ENCODE measurements at places on chromosomes 2 and 18.

DNA sequence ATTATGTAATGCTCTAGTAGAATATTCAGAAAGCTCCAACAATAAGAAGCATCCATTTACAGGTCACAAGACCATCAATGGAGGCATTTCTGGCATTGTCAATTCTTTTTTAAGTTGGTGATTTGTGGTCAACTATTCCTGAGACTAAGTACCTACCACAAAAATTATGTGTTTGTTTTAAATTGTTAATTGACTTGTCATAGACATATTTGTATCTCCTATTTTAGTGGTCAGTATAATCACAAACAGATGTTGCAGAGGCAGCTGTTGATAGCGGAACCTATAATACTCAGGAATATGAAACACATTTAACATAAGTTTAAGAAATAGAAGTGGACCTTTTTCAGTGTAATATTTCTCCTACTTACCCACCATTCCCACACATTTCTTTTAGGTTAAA, 430.1 kb downstream of the CCDC85A start:
- no peak for DNase-seq

DNA sequence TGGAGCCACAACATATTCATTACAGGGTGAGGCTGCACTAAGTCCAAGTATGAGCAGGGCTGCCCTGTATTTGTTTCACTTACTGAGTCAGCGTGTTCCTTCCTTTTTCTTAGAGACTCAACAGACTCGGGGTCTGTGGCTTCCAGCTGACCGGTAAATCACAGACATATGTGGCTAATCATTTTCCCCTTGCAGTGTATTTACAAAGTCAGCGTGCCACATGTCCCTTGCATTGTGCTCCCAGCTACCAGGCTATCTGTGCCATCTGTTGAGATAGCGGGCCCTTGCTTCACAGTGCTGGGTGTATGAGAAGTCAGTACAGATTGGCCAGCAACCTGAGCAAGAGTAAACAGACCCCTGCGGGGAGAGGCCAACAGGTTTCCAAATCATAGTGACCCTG, 254.3 kb downstream of the LRRTM1 start:
- no peak for DNase-seq

- no peak for DNase-seq
These were observed 12.0 kb downstream of the ANKRD44 start for GRCh38 chr2:197298609-197299008.

DNA sequence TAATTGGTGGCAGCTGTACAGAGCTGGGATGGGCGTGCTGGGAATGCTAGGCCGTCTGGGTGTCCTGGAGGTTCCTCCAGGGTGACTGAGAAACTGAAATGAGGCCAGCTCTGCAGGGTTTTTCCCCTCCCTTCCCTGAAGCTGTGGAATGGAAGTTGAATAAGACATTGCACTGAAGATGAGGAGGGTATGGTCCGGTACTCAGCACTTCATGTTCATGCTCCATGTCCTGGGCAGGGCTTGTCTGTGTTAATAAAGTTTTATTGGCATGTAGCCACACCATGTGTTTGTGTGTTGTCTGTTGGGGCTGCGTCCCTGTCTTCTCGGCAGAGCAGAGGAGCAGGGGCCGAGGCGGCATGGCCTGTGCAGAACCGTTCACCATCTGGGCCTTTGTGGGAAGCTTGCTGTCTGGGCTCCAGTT, 154.0 kb downstream of the LDLRAD4 start:
- no peak for DNase-seq

DNA sequence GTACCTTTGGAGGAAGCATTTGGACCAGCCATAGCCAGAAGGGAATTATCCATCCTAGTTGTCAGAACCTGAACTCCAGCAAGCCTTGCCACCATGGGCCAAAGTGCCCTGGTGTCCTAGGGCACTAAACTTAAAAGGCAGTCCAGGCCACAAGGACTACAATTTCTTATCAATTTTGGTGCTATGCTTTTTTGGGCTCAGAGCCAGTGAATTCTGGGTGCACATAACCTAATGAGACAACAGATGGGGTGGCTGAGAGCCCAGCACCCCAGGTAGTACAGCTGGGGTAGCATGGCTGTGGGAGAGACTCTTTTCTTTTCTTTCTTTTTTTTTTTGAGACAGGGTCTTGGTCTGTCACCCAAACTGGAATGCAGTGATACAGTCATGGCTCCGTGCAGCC, 14.4 kb upstream of the RANBP2 start:
- no peak for DNase-seq

DNA sequence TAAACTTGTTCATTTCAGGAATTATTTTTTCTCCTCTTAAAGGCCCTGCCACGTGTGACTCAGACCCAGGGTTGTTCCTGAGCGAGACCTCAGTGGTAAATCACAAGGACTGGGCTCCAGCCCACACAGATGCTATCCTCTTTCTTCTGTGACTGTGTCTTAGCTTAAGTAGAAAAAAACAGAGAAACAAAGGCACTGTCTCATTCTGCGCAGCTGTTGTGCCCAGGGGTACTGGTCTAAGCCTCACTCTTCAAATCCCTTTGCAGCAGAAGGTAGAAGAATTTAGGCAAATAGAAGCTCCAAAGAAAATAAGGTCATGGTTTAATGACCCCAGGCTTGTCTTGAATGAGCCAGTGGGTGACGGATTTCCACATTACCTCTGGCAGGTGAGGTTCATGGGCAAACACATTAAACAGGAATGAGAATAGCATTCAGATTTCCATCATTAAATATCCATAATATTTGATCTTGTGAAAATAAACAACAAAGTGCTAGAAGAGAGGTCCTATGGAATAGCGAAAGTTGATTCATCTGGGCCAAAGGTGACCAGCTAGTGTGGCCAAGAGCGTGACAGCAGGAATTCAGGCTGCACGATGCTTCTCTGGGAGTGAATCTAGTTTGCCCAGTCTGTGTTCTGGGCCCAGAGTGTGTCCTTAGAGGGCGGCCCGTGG, 63.3 kb downstream of the LIPG start:
- no peak for DNase-seq

DNA sequence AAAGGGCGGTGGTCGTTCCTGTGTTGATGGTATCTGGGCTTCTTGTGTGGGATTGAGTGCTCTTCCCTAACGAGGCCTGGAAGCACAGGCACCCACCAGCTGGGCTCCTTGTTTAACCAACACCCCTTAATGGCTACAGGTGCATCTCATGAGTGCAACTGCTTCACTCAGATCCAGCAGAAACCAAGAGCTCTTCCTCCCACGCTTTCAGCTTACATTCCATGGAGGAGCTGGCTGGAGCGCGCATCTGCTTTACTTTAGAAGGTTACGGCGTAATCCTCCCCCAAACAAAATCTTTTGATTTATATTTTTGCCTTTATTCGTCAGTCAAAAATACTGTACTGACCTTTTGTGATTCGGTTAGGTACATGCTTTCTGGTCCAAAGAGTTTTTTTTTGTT, 174.7 kb downstream of the LTBP1 start:
- DNase-seq: no peak

DNA sequence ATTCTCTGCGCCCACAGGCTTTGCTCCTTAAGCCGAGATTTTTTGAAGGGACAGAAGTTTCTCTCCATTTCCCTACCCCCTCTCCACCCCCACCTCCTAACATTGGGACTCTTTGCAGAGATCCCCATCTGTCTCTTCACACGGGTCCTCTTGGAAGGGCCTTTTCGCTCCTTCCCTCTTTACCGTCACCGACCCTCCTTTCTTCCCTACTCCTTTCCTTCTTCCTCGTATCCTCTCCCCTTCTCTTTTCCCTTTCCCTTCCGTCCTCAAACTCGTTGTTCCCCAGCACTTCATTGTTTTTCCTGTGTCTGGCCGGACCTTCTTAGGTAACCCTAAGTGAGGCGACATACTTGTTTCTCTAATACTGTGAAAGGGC, 660 bp downstream of the COPS7B start:
- DNase-seq: no peak

DNA sequence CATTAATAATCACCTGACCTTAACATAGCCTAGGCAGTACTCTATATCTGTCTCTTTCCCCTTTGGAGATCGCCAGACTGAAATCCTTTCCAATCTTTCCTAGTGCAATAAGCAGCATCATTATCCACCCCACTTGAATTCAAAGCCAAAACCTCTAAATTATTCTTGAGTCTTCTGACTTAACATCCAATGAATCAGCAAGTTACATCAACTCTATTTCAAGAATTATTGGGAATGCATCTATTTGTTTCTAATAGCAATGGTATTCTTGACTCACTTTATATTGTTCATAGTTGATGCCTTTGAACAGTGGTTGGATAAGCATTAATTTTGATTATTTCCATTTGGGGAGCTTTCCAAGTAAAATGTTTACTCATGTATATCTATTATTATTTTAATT, 144.8 kb downstream of the ZNF804A start:
- no peak for DNase-seq

DNA sequence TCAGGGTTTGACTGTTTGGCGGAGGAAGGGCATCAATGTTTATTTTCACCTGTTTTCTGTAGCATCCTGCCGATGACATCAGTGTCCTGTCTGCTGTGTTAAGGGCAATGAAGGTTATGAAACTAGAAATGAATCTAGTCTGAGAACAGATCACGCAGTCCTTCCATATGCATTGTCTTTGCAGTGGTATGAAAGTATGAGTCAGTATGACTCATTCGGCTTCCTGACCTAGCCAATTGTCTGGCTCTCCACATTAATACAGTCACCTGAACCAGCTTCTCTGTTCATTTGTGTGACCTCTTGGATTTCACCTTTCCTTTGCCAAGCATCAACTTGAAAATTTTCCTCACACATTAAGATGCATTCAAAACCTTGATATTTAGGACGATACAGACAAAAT, 353.8 kb downstream of the RND3 start:
- DNase-seq: no peak

- no peak for DNase-seq
These were observed 90.0 kb downstream of the TRIB2 start for GRCh38 chr2:12806549-12807242.

GRCh38 chr18:22451796-22452195, 34.1 kb upstream of the CTAGE1 start:
- no peak for DNase-seq

DNA sequence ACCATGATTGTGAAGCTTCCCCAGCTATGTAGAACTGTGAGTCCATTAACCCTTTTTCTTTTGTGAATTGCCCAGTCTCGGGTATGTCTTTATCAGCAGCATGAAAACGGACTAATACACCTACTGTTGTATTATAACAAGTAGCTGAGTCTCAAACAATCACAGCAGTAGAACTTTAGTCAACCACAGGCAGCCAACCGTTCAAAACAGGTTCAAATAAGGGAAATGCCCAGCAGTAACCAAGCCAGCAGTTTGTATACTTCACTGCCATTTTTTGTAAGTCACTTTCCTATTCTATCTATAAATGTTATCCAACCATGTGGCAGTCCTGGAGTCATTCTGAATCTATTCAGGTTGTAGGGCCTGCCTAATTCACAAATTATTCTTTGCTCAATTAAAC, 1560.6 kb upstream of the SLC39A10 start:
- no peak for DNase-seq

DNA sequence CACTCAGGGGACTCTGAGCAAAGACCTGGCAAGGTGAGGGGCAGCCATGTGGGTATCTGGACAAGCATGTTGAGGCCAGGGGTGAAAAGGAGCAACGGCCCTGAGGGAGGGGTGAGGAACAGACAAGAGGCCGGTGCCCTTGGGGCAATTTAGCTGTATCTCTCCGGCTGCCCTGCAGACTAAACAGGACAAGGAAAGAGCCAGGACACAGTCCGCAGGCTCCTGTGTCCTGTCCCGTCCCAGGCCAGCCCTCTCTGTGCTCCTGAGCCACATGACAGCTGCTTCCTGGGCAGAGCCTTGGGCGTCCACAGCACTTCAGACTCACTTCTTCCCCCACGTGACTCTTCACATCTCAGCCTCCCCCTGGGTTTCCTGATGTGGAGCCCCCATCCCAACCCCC, 206.1 kb downstream of the KLHL29 start:
- no peak for DNase-seq

- DNase-seq: no peak
These were observed 585 bp upstream of the ANAPC1 start for GRCh38 chr2:111884592-111884964.

DNA sequence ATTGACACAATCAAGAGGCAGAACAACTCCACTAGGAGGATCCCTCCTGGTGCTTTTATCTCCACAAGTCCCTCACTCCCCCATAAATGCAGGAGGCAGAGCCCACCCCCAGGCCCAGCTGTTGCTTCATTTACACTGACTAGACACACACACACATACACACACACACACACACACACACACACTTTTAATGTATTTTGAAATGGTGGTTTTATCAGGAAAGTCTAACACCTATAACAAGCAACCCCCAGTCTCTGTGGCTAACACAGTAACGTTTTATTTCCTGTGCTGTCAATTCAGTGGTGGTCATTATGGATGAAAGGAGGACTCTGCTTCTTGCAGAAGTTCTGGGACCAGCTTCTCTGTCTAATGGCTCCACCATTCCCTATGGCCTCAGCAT, 125.4 kb upstream of the FOSL2 start:
- DNase-seq: no peak

- no peak for DNase-seq
These were observed 254.0 kb downstream of the CALCRL start for GRCh38 chr2:187194049-187194448.

- no peak for DNase-seq
These were observed 101.5 kb upstream of the HS6ST1 start for GRCh38 chr2:128420131-128420530.

DNA sequence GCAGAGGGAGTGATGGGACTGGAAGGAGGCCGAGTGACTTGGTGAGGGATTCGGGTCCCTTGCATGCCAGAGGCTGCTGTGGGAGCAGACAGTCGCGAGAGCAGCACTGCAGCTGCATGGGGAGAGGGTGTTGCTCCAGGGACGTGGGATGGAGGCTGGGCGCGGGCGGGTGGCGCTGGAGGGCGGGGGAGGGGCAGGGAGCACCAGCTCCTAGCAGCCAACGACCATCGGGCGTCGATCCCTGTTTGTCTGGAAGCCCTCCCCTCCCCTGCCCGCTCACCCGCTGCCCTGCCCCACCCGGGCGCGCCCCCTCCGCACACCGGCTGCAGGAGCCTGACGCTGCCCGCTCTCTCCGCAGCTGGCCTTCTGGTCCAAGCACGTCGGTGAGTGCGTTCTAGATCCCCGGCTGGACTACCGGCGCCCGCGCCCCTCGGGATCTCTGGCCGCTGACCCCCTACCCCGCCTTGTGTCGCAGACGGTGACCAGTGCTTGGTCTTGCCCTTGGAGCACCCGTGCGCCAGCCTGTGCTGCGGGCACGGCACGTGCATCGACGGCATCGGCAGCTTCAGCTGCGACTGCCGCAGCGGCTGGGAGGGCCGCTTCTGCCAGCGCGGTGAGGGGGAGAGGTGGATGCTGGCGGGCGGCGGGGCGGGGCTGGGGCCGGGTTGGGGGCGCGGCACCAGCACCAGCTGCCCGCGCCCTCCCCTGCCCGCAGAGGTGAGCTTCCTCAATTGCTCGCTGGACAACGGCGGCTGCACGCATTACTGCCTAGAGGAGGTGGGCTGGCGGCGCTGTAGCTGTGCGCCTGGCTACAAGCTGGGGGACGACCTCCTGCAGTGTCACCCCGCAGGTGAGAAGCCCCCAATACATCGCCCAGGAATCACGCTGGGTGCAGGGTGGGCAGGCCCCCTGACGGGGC, 4.6 kb downstream of the PROC start:
- no peak for DNase-seq

Data from activated naive CD4-positive, alpha-beta T cell (primary cell).